ENCODE measurements at places on chromosomes 5 and 9.

- DNase-seq = no peak
Observed at GRCh38 chr9:116112236-116112635, 41.4 kb upstream of the PAPPA start.

- DNase-seq = no peak
Observed at GRCh38 chr9:135281791-135282737, 194.6 kb downstream of the OLFM1 start.

DNA sequence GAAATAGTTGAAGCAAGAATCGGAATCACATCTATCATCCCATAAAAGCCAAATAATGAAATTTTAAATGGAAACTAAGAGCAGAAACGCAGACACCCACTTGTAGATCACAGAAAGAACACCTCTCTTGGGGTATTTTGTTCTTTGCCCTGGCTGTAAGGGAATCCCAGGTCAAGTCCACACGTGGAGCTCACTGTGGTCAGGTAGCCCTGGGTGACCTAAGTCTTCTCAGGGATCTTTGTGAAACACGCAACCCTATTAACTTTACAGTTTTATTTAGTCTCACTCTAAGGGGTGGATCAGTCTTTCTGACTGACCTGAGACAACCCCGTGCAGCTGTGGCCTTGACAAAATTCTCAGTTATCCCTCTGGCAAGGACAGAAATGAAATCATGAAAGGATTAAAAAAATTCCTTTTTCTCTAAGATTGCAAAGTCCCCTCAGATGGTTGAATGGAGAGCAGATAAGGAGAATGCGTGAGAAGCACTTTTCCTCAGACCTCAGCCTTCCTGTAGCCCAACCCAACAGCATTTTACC, 111.6 kb downstream of the NREP start:
- DNase-seq = no peak

DNA sequence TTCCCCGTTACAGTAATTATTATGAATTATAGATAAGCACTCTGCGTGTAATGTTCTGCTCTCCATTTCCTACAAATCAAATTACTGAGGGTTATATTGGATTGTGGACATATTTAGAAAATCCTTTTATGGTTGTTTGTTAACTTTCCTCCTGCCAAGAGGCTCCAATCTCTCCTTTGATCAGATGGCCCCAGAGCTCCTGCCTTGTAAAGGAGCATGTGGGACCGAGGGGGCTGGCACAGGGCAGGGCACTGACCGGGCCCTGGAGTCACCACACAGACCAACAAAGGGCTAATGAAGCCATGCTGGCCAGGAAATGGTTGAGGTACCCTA, 415.9 kb downstream of the EFNA5 start:
- no peak for DNase-seq

DNA sequence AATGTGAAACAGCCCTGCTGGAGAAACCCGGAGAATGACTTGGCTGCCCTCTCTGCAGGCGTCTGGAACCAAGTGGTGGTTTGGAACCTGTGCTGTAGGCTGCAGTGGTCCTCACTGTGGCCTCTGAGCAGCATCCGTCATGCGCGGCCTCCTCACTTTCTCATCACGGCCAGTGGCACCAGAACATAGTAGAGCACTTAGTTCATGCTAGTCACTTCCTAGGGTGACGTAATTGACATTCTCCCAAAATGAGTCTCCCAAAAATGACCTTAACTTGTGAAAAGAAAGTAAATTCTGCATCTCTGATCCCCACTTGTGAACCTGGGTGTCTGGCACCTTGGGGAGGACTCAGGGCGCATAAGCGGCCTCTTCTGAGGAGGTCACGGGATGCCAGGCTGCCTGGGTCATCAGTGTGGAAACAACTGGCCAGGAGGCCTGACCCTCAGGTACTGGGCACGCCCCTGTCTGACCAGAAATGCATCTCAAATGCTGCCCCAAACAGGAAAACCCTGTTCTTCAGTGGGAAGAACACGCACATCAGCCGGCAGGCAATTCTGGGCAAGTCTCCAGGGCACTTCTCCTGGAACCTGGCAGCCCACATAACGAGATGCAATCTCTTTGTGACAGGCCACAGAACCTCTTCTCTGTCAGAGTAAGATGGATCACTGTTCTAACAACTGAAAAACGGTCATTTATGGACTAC, 36.6 kb upstream of the SPTLC1 start:
- DNase-seq = no peak

DNA sequence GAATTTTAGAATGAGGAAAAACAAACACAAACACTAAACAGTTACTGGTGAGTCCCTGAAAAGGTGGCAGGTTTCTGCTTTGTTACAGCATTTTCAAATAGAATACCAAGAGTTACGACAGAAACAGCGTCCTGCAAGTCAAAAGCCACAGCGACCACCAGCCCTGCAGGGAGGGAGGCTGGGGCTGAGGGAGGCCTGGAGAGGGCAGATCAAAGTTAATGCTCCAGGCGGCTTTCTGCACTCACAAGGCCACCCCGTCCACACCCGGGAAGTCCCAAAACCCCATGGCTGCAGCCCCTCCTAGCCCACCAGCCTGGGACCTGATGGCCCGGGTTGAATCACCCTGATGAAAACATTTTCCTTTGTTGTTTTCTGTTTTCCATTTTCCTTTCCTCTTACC, 29.3 kb downstream of the COL23A1 start:
- DNase-seq = no peak

GRCh38 chr5:60210810-60211209, 317.3 kb upstream of the PDE4D start:
- no peak for DNase-seq

GRCh38 chr5:38940230-38940858, 94.5 kb downstream of the OSMR start:
- no peak for DNase-seq

DNA sequence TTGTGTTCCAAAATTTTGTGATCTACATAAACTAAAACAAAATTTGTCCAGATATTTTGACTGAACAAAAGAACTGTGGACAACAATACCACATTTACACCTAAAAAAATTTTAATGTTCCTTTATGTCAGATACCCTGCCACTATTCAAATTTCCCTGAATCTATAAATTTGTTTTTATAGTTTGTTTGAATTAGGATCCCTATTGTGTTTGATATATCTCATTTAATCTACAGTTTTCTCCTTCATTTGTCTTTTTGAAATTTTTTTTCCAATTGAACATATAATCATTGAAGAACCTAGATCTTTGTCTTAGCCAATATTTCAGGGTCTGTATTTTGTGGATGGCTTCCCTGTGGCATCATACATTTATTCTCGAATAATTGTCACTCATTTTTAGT, 5.7 kb downstream of the AGGF1 start:
- no peak for DNase-seq

DNA sequence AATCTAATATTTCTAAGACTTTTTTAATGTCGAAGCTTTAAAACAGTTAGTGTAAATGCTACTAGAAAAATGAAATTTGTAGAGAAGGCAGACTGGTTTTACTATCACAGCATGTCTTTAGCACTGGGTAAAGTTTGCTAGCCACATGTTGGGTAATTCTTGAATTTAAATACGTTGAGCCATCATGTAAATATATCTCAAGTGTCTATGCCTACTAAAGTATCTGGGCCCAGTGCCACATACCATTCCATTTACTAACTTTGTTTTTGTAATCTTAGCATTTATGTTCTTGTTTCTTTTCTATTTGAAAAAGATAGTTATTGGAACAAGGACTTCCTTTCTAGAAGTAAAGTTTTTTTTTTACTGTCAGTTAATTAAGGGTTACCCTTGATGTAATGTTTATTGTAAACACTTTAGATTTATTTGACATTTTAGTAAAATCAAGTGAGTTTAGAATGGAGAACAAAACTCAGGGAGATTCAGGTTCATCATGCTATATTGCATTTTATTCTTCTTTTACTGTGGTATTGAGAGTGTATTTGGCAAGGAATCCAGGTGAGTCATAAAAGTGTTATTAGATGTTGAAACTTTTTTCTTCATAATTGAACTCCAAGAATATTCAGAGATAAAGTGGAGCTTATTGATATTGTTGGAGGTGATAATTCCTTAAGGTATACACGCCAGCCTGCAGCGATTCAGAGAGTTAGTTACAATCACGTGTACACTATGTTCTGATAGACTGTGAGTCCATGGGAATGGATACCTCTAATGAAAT, 182.4 kb downstream of the CCDC171 start:
- DNase-seq = no peak

GRCh38 chr9:14283276-14283675, 30.7 kb downstream of the NFIB start:
- no peak for DNase-seq

All from hippocampal formation (tissue), 2 donors.